ENCODE measurements at places on chromosomes 11 and 22.

DNA sequence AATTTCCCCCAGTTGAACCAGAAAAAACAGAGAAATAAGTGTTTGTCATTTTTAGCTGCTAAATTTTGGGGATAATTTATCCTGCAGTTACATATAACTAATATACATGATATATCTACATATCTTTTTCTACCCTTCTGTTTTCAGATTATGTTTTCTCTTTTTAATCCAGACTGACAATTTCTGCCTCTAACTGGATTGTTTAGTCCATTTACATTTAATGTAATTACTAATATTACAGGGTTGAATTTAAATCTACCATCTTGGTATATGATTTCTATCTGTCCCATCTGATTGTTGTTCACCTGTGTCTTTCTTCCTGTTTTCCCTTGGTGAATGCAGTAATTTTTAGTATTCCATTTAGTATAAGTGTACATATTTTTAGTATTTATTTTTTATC, 5.7 kb downstream of the NNMT start:
- no peaks in the 10 kb centered on the region for H3K27me3 ChIP-seq
- no peak overlapping the region for H3K27ac ChIP-seq
- no peak overlapping the region for H3K4me3 ChIP-seq
- H3K4me1 ChIP-seq: no peaks in the 10 kb centered on the region
- no peak for DNase-seq
- H3K36me3 ChIP-seq: peaks cover 6% of the 10 kb centered on the region

DNA sequence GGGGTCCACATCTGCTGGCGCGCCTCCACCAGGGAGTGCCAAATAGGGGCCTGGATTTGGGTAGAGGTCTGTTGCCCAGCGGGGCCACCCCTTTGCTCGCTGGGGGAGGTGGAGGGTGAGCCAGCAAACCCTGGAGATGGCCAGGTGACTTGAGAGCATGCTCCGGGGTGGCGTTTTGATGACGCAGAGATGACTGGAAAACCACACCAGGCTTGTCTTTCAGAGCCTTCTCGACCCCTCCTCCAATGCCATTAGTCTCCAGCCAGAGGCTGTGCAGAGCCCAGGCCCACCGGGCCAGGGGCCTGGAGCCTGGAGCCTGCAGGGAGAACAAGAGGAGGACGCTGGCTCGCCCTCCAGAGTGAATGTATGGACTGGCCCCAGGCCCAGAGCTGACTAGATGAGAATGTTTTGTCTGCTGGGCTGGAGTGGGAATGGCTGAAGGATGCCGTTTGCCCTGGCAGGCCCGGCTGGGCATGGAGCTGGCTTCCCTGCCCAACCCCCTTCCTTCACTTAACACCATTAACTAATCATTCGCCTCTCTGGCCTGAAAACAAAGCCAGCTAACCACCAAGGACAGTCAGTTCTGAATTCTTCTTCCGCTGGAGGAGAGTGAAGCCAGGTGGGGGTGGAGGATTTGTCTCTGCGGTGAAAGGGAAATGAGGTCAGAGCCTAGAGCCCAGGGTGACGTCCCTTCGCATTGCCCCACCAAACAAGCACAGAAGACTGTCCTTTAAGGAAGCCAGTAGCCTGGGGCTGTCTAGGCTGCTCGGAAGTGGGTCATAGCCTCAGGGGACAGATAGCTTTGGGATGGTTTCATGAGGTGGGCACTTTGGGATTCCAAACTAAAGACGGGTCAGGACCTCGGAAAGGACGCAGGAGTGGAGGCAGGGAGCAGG, 1.6 kb upstream of the MCAM start:
- peak overlapping the region; percentile 13 for H3K4me3 ChIP-seq
- no peaks in the 10 kb centered on the region for H3K36me3 ChIP-seq
- no peak for DNase-seq

DNA sequence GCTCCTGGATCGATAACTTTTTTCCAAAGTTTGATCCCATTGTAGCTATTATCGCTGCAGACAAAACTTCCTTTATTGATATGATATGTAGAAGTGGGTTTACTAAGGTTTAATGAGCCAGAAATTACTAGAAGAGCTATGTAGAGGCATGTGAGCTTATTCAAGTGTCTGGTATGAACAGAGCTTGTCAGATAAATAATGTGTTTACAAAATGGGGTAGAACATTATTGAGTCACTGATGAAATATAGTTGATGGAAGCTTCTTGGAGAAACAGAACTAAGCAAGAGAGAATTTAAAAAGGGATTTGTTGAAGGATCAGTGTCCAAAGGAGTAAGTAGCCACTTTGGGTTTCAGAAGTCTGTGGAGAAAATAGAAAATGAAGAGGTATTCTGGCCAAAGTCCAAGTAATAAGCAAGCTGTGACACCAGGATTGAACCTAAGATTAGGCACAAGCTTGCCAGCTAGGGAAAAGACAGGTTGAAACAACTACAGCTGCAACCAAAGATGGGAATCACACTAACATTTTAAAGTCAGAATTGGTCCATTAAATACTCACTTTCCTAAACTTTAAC, 104.3 kb downstream of the MAML2 start:
- H3K36me3 ChIP-seq: peaks cover 5% of the 10 kb centered on the region
- H3K4me3 ChIP-seq: no peak overlapping the region
- no peak for DNase-seq
- H3K4me1 ChIP-seq: peaks cover 40% of the 10 kb centered on the region

DNA sequence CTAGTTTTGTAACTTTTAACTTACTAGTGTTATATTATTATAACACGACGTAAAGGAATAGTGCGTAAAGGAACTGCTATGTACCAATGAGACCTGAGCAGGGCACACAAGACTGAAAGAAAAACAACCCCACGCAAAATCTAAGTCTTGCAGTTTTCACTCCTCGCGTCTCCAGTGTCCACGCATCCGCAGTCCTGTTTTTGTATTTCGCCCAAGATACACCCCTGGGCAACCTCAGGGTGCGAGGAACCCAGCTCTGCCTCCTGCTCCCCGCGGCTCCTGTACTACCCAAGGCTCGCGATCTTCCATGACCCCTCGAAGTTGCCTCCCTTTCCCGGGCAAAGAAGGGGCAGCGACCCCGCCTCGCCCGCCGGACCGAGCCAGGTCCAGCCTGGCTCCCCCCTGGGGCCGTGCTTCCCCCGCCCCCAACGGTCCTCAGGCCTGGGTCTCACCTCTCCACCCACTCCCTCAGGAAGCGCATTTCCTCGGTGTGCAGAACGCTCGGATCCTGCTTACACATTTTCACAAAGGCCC, 393 bp downstream of the ST13 start:
- peak overlapping the region; percentile 100 for H3K27ac ChIP-seq
- peaks cover 55% of the 10 kb centered on the region for H3K4me1 ChIP-seq
- no peaks in the 10 kb centered on the region for H3K27me3 ChIP-seq
- peak overlapping the region; percentile 96 for H3K4me3 ChIP-seq
- peak; percentile 20 for DNase-seq

DNA sequence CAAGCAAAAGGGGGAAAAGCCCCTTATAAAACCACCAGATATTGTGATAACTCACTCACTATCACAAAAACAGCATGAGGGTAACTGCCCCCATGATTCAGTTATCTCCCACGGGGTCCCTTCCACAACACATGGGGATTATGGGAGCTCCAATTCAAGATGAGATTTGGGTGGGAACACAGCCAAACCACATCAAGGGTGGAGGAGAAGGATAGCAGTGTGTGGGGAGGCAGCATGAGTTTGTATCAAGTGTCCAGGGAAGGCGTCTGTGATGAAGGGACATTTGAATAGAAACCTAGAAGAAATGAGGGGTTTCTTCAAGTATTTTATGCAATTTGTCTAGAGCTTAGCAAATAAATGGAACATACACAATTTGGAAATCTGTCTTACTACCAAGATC, 98.2 kb downstream of the SLC1A2 start:
- H3K4me3 ChIP-seq: no peak overlapping the region
- peaks cover 19% of the 10 kb centered on the region for H3K27me3 ChIP-seq
- H3K36me3 ChIP-seq: no peaks in the 10 kb centered on the region
- H3K27ac ChIP-seq: no peak overlapping the region
- H3K4me1 ChIP-seq: peaks cover 13% of the 10 kb centered on the region

DNA sequence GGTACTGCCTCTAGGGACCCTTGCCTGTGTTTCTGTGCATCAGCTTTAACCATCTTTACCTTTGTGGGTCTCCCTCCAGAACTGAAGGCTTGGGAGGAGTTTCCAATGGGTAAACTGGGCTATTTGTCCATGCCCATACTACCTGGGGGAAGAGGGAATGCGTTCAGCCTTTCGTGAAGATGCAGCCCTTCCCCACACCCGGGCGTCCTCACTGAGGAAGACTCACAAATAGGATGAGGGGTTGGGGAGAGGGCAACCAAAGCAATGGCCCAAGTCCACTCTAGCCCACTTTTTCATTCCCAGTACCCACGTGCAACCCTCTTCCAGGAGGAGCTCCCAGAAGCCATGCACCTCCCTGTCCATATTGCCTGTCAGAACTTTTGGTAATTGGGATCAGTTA, 61.8 kb upstream of the ADA2 start:
- H3K27ac ChIP-seq: no peak overlapping the region
- peaks cover 9% of the 10 kb centered on the region for H3K4me1 ChIP-seq
- no peak overlapping the region for H3K4me3 ChIP-seq
- no peak for DNase-seq
- no peaks in the 10 kb centered on the region for H3K36me3 ChIP-seq

GRCh38 chr22:30079952-30080533, at the start of gene HORMAD2:
Gene HORMAD2, plus strand, starts transcription at chr22:30080464. Its CDS starts 13,489 bp downstream, at chr22:30093953.
- H3K4me3 ChIP-seq: peak within 1 kb of the TSS; percentile 65
- peak; percentile 45 for DNase-seq
- H3K27ac ChIP-seq: no peak within 1 kb of the TSS
- H3K4me1 ChIP-seq: peaks cover 22% of the 10 kb centered on the region
- peaks cover 7% of the 10 kb centered on the region for H3K27me3 ChIP-seq

Measured in mesothelial cell of epicardium (in vitro differentiated cells).